ENCODE measurements at places on chromosomes 1 and 21.

GRCh38 chr1:9996624-9997582, at the start of gene RBP7:
TSS of gene RBP7 (plus strand) at chr1:9997228. CDS start at chr1:9997259, 31 bp downstream.
- peak; percentile 47 for DNase-seq

DNA sequence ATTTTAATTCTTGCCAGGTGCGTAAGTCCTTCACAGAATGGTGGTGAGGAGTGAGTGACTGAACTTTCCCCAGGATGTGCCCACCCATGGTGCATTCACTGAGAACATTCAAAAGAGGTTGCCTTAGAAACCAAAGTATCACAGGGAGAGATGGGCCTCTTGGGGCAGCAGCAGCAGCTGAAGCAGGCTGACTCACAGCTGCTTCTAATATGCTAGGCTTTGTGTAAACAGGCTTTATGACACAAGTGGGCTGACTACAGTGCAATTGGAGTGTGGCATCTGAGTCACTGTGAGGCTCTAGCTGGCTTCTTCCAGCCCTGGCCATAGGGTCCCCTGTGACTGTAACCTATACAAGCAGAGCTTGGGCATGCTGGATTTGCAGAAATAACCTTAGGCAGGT, 12.6 kb downstream of the PIGP start:
- DNase-seq: peak; percentile 94

GRCh38 chr21:42524341-42525028, 10.8 kb downstream of the SLC37A1 start:
- peak; percentile 92 for DNase-seq

DNA sequence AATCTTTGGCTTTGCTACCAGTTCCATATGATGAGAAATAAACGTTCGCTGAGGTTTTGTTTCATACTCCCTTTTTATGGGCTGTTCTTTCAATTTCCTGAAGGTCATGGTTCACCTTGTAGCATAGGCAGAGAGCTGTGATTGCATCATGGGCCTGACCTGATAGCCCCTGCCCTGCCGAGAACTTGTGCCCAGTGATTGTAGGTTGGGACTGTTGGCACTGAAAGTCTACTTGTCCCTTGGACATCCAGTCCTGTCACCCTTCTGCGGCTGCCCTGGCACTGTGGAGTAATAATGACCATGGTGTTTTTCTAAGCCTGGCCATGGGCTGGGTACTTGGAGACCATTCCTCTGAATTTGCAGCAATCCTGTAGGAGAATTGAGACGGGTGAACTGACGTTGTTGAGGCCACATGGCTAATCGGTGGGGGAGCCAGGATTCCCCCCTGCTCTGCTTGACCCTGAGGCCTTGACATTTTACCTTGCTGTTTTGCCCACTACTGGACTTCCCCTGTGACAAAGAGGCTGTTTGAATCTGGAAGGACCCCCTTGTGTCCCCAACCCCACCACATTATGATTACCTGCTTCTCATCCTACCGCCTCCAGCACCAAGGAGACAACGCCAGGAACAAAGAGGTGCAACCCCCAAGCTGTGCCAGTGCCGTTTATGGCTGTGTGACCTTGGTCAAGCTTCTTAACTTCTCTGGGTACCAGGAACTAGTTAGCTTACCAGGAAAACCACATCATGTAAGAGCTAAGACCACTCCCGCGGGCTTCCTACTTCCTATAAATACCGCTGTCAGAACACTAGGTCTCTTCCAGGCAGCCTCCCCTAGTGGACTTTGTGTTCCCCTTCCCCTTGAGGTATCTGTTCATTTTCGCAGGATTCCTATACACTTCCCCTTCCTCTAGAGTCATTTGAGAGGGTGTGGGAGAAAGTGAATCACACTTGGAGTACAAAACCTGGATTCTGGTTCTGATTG, 23.4 kb downstream of the SESN2 start:
- DNase-seq: no peak

- DNase-seq: no peak
Observed at GRCh38 chr1:186754542-186755145, 74.1 kb upstream of the PLA2G4A start.

DNA sequence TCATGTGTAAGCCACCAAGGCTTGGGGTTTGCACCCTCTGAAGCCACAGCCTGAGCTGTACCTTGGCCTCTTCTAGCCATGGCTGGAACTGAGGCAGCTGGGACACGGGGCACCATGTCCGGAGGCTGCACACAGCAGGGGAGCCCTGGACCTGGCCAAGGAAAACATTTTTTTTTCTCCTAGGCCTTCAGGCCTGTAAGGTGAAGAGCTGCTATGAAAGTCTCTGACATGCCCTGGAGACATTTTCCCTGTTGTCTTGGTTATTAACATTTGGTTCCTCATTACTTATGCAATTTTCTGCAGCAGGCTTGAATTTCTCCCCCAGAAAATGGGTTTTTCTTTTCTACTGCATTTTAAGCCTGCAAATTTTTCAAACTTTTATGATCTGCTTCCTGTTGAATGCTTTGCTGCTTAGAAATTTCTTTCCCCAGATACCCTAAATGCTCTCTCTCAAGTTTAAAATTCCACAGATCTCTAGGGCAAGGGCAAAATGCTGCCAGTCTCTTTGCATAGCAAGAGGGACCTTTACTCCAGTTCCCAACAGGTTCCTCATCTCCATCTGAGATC, 295.8 kb downstream of the LTN1 start:
- no peak for DNase-seq

DNA sequence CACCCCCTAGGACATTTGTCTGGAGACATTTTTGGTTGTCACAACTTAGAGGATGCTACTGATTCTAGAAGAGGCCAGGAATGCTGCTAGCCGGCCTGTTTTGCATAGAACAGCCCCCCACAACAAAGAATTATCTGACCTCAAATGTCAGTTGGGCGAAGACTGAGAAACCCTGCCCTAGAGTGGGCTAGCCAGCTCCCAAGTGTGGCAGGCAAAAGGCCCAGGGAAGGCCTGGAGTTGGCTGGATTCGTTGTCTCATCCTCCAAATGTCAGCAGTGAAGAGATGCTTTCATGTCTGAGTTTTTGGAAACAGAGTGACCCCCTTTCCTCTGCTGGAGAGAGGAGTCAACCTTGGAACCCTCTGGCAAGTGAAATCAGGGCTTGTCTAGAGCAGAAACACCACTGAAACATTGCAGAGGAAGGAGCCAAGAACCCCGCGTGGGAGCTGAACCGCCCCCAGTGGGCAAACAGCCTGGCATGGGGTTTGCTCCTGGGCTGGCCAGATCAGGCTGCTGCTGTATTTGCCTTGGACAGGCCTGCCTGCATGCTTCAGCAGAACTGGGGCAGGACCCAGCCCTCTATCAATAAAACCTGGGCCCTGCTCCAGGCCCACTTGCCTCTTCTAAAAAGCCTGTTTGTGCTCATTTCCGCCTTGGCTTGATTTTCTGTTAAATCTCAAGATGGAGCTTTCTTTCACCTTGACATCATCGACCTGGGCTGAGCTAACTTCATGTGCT, 32.9 kb downstream of the RASSF5 start:
- DNase-seq: no peak

GRCh38 chr1:165300400-165300903, 56.1 kb downstream of the LMX1A start:
- DNase-seq: no peak

GRCh38 chr1:112061056-112061455, 71.6 kb upstream of the KCND3 start:
- DNase-seq: no peak

Data from eye (tissue), 1 donor.